Activated T-helper 9 cell treated with anti-CD3 and anti-CD28 coated beads, Interleukin-2, amount 50 U/mL, for 16 hours (primary cell): ENCODE measurements at places on chromosomes 7 and 10.

DNA sequence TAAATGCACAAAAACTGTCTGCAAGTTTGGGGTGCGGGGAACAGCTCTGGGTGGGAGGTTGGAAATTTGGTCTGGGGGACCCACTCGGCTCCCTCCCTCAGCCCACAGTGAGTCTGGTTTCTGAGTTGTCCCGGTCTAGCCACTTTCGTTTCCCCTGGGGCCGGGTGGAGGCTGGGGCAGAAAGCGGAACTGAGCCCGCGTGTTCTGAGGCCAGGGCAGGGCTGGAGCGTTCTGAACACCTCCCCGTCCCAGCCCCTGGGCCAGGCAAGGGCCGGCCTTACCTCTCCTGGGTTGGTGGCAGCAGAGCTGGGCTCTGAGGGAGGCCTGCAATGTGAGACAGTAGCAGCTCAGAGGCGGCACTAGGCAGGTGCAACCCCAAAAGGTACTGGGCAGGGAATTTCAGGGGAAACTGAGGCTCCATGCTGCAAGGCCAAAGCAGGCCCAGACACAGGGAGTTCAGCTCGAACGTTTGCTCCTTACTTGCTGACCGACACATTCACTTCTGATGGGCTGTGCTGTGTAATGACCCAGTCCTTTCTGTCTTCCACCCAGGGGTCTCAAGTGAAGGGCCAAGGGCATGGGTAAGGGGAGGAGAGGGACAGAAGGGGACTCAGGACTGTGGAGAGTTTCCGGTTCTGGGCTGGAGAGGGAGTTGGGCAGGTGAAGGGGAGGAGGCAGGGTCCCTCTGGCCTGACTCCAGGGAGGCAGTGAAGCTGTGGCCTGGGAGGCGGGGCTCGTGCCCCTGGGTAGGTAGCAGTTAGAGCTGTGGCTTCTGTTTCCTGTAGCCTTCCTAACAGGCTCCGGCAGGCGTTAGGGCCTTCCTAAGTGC lies 3.0 kb downstream of the IRF5 start:
- no peak for DNase-seq

DNA sequence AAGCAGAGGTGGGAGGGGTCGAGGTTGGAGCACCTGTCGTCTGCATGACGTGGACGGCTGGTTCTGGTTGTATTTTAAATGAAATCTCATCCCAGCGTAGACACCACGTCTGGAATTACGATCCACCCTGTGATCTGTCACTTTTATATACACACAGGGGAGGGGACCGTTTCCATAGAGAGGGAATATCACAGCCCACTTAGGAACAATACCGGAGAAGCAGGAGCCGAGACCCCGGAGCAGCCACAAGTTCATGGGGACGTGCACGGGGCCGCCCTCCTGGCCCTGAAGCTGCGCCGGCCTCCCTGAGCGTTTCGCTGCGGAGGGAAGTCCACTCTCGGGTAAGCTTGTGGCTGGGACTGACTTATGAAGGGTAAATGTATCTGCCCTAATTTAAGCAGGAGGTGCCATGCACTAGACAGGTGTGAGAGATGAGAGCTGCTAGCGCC lies at the start of gene UCN3:
Gene UCN3 (plus strand): TSS at position 77 of the 449 bp plus-strand sequence. CDS start 8,755 bp downstream, outside the sequence.
- DNase-seq = no peak

DNA sequence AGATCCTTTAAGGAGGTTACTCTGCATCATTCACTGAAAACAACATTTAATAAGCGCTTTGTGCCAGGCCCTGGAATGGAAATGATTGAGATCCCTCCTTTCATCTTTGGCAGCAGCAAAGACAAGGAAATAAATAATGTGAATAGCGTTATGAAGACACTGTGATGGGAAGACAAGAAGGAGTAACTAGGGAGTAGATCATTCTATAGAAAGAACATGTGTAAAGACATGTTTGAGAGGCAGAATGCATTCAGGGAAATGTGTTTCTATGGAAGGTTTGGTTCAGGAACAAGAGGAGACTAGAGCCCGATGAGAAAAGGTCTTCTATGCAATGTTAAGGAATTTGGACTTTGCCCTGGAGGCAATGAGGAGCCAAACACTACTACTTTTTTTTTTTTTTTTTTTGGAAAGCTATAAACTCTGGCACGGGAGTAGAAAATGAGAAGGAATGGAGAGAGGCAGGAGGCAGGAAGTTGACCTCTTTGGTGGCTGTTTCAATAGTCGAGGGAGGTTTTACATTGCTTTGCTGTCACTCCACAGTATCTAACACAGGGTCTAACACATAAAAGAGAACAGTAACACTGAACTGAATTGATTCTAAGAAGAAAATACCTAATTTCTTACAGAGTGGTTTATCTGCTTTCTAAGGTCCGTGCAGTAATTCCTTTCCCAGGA lies 44.9 kb downstream of the SMURF1 start:
- DNase-seq = no peak

DNA sequence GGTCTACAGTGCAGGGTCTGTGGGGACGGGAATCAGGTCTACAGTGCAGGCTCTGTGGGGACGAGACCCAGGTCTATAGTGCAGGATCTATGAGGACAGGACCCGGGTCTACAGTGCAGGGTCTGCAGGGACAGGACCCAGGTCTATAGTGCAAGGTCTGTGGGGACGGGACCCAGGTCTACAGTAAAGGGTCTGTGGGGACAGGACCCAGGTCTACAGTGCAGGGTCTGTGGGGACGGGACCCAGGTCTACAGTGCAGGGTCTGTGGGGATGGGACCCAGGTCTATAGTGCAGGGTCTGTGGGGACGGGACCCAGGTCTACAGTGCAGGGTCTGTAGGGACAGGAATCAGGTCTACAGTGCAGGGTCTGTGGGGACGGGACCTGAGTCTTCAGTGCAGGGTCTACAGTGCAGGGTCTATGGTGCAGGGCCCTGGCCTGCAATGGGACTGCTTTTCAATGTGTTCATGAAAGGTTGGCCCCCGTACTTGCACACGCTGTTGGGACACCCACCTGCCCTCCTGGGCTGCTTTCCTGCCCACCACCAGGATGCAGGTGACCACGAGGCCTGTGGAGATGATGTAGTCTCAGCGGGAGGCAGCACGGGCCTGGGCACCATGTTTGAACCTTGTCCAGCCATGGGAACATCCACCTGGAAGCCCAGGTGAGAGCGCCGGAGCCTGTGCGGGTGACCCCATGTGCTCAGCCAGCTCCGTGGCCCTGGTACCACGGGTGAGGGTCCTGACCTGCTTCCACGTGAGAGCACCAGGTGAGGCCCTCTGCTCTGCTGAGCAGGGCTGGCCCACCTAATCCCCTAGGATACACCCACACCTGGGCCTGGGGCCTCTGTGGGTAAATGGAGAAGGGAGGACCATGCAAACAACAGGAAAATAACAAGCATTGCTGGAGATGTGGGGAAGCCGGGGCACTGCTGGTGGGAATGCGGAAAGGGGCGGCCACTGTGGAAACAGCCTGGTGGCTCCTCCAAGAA lies 91.4 kb upstream of the DIP2C start:
- DNase-seq = no peak

DNA sequence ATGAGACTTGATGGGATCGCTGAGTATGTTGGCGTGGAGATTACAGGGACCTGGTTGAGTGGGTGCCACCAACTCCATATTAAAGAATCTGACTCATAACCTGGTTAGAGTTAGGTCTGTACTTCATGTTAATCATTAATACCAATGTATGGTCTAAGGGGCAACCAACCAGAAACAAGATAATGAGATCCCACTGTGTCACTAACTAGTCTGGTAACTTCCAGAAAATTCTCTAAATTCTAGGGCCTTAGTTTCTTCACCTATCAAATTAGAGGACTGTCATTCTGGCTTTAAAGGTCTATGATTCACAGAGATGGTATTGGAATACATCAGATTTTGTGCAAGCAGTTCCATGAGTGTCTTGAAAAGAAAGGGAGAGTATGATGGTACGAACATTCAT lies 102.2 kb downstream of the SNX10 start:
- no peak for DNase-seq

DNA sequence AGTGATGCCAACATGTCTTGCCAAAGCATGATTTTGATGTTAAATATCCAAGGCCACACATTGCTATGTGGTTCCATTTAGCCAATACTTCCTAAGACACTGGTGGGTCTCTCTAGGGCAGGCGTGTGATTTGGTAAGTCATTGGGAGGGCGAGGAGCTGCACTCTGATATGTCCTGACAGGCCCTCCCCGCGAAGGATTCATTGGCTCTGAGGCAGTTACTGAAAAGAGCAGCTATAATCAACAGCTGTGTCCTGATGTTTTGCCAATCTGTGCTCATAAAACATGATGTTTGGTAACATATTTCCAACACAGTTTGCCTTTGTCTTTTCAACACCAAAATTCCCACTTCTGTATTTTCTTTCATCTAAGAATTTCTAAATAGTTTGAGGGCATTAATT lies 646.7 kb downstream of the PARD3 start:
- no peak for DNase-seq

DNA sequence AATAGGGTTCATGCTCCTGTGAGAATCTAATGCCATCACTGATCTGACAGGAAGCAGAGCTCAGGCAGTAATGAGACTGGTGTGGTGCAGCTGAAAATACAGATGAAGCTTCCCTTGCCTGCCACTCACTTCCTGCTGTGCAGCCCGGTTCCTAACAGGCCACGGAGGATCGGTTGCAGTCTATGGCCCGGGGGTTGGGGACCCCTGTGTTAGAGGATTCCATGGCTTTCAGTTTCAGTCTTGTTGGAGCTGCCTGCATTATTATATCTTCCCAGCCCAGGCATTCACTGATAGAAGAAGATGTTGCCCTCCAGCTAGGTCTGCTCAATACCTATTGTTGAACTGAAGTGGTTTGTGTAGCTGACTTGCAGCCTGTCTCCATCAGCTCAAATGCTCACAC lies 1298.8 kb downstream of the TYW1 start:
- DNase-seq = no peak

DNA sequence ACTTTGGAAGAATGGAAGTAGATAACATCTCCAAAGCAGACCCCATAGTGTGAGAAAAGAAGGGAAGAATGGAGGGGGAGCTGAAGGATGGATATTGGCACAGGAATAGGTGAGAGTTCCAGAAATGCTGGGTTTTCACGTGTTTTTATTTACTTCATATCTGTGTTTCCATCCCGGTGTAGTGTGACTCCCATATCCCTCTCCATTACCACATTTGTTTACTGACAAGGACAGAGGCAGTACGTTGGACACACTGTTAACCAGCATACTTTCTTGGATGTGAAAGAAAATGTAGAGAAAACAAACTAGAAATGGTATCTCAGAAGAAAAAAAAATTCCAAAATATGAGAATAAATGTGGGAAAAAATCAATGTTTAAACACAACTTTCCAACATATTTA lies 124.4 kb upstream of the PFKP start:
- DNase-seq = no peak

GRCh38 chr7:151844071-151844824 lies 32.7 kb downstream of the PRKAG2 start:
- DNase-seq = no peak

- DNase-seq = no peak
These were observed 22.5 kb downstream of the CCDC186 start for GRCh38 chr10:114151486-114151885.
